RWPE2 (cell line): ENCODE measurements at places on chromosomes 2 and 18.

DNA sequence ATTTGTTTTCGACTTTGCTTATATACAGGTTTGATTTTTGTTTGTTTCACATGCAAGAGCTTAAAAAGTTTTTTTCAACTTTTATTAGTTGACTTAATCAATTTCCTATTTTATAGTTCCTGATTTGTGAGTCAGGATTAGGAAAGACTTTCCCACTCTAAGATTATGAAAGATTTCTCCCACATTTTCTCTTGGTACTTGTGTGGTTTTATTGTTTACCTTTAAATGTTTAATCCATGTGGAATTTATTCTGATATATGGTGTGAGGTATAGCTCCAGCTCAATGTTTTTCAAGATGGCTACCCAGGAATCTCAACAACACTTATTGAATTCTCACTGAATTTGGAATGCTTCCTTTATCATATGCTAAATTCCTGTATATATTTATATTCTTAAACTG lies 117.8 kb upstream of the LGALSL start:
- DNase-seq, result no peak

DNA sequence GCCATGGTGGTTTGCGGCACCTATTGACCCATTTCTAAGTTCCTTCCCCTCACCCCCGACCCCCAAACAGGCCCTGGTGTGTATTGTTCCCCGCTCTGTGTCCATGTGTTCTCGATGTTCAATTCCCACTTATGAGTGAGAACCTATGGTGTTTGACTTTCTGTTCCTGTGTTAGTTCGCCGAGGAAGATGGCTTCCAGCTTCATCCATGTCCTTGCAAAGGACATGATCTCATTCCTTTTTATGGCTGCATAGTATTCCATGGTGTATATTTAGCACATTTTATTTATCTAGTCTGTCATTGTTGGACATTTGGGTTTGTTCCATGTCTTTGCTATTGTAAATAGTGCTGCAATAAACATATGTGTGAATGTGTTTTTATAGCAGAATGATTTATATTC lies 183.6 kb downstream of the GBX2 start:
- no peak for DNase-seq

DNA sequence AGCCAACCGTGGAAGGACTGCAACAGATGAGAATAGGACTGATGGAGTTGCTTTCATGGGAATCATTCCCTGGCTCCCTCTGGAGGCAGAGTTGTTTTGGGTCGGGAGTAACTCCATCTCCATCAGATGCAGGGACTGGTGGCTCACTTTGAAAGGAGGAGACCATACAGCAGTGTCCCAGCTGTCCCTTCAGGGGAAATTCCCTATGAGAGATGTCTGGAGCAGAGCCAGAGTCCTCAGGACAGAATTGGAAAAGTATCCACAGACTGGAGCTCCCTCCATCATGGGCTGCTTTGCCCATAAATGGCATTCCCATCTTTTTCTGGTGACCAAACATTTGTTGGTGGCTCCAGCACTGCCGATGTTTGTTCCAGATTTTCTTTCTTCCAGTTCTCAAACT lies 144.3 kb downstream of the NCK2 start:
- DNase-seq, result no peak

DNA sequence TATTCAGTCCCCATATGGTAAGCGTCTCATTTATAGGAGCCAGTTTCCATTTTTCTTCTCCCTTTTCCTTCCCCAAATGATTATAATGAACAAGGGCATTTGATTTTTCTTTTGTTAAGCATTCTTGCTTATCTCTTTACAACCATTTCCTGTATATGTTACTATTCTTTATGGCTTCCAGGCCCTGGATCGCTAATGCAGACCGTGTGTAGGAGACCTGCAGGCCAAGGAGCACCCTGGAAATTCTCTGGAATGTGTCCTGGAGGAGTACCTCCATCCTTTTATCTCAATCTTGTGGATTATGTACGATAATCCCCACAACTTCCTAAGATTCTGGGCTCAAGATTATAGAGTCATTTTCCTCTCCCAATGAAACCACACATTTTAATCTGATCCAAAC lies 439.6 kb upstream of the MMADHC start:
- DNase-seq, result no peak

DNA sequence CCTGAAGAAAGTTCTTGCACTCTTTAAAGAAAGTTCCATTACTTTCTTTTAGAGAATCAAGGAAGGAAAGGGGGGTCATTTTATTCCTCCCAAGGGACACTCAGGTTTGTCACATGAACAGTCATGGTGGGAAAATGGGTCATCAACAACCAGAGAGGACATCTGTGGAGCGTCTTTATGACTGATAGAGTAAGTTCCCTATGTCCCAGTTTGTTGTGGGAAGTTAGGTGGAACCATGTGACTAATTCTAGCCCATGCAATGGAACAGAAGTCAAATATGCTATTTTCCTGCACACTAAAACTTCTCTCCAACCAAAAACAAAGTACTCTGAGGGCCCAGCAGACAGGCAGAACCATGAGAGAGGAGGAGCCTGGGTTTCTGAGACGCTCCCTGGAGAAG lies 165.6 kb upstream of the SERTAD2 start:
- DNase-seq, result no peak
